ENCODE measurements at places on chromosomes 2 and 18. TPM values are rescaled to one million over a fixed set of nuclear protein-coding genes. Genes with fewer than 3 reads are reported as not detected.

Gene ATOH8
- not detected for total RNA-seq

Gene CARF
- total RNA-seq: 3.5 TPM

Gene ASXL3
- total RNA-seq: not detected

Gene LCT
- 0.31 TPM for total RNA-seq

Gene TBR1
- total RNA-seq: not detected

Gene IL36B
- total RNA-seq: not detected
